ENCODE measurements at places on chromosomes 1 and 21.

- DNase-seq: peak; percentile 65
These were observed 70.8 kb upstream of the LBR start for GRCh38 chr1:225498549-225499136.

GRCh38 chr1:33927721-33928120 is 63.8 kb downstream of the HMGB4 start:
- DNase-seq: no peak

GRCh38 chr1:164725401-164725800 is 166.4 kb downstream of the PBX1 start:
- DNase-seq: peak; percentile 70

DNA sequence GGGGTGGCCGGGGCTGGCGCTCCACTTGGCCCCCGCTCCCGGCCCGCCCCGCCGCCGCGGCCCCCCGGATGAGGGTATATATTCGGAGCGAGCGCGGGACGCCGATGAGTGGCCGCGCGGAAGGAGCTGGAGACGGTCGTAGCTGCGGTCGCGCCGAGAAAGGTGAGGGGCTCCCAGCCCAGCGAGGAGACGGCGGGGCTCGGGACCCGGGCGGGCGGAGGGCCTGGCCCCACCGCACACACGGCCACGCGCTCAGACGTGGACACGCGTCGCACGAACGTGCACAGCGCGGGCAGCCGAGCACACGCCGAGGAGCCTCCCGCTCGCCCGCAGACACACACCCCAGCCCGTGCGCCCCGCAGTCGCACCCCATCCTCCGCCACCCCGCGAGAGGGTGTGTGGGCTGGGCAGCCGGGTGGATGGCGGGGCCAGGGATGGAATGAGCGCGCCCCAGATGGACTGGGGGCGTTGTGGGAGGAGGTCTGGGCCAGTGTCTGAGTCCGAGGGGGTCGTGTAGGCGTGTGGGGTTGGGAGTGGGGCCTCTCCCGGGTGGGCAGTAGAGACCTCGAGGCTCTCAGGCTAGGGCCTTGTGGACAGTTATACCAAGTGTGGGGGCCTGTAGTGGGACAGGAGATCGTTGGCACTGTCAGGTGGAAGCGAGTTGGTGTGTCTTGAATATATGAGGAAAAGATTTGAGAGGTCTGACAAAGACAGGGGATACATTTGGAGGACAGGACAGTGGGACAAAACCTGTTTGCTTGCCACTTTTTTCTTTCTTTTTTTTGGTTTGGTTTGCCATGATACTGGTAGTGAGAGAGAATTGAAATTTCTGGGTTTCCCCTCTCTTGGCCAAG is at the start of gene UAP1:
TSS of gene UAP1 (plus strand) at position 107 of the 854 bp plus-strand sequence. CDS start 4,347 bp downstream, outside the sequence.
- no peak for DNase-seq

DNA sequence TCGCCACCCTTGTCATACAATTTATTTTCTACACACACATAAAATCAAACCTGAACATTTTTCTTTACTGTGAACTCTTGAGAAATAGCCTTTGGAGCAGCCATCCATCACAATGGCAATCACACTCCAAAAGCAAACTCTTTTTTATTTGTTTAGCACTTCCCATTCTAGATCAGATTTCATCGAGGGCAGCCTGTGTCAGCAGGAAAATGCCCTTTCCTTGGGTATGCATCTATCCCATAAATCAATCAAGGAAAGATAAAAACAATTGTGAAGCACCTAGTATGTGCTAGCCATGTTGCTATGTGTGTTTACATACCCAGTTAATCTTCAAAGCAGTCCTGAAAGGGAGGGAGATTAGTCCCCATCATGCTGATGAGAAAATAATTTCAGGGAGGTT is 484.1 kb upstream of the USP24 start:
- DNase-seq: no peak
